Activated naive CD4-positive, alpha-beta T cell treated with anti-CD3 and anti-CD28 coated beads, Interleukin-2, amount 10 ng/mL, durations not matched to agents 7 days and 5 days (primary cell): ENCODE measurements at places on chromosomes 4 and X.

DNA sequence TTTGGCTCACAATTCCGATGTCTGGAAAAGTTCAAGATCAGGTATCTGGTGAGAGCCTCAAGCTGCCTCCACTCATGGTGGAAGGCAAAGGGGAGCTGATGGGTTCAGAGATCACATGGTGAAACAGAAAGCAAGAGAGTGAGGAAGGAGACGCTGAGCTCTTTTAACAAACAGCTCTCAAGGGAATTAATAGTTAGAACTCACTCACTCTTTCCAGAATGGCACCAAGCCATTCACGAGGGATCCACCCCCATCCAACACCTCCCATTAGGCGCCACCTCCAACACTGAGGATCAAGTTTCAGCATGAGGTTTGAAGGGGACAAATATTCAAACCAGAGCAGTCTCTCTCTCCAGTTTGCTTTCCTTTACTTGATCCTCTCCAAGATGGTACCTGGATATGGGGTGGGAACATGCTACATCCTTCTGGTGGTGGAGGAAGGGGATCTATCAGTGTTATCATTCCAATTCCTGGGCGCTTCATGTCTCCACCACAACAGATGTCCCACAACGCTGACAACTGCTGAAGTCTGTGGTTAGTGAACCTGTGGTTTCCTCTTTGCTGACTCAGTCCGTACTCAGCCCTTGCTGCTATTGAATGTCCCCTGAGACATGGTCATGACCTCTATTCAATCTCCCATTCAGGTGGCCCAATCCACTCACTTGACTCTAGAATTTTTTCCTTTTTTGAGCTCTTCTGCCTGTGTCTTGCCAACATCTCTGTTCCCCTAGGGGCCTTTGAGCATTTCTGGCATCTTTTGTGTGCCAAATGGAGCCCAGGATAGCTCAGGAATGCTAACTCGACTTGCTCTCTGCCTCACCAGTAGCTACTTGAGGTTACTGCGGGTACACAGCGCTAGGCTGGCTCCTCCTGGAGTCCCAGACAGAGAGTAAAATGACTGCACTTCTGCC is 395.2 kb downstream of the MID1IP1 start:
- peaks cover 1% of the 10 kb centered on the region for H3K36me3 ChIP-seq
- H3K27ac ChIP-seq: peak overlapping the region; percentile 28
- H3K27me3 ChIP-seq: no peaks in the 10 kb centered on the region
- H3K4me1 ChIP-seq: peaks cover 52% of the 10 kb centered on the region
- H3K4me3 ChIP-seq: peak overlapping the region; percentile 11

DNA sequence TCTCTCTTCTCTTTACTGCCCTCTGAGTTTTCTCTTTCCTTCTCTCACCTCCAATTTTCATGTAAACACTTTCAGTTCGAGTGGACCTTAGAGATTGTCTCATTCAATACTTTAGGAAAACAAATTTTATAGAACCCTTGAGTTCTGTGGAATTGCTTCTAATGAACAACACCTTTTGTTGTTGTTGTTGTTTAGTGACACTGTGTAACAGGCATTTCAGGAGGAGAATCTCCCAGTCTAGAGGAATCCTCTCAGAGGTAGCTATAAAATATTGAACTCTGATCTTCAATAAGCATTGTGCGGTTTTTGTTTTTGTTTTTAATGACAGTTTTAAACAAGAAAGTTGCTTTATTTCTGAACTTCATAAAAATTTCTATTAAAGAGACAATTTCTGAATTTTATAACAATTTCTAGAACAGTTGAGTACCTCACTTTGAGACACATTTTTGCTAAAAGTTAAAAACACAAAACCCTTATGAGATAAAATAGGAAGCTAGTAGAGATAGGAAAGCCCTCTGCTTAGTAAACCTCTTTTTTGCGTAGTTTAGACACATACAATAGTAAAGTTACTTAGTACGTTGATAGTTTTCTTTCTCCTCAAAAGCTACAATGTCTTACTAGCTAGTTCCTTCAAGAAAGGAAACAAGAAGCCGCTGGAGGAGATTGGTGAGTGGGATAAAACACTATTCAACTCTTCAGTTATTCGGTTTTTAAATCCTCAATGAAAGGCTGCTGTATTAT is 38.8 kb downstream of the CLCN3 start:
- no peak overlapping the region for H3K27ac ChIP-seq
- no peak overlapping the region for H3K4me3 ChIP-seq
- DNase-seq: no peak
- peaks cover 9% of the 10 kb centered on the region for H3K36me3 ChIP-seq
- H3K4me1 ChIP-seq: peaks cover 20% of the 10 kb centered on the region

DNA sequence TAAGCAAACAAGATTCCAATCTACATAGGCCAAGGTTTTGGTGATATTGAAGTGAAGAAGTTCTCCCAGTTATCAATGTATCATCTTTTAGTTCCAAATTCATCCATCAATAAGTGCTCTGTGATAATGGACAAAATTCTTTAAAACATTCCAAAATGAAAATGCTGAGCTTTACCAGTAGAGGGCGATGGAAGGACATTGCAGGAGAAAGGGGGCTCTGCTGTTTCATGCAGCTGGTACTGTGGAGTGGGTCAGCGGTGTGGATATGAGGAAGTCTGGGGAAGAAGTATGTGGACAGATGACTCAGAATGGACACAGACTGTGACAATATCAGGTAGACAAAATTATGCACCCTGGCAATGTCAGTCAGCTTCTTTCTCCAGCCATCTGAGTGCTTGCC is 46.6 kb upstream of the HS6ST2 start:
- H3K4me3 ChIP-seq: no peak overlapping the region
- H3K27me3 ChIP-seq: no peaks in the 10 kb centered on the region
- no peak overlapping the region for H3K27ac ChIP-seq
- no peaks in the 10 kb centered on the region for H3K4me1 ChIP-seq
- DNase-seq: no peak
- H3K36me3 ChIP-seq: no peaks in the 10 kb centered on the region

DNA sequence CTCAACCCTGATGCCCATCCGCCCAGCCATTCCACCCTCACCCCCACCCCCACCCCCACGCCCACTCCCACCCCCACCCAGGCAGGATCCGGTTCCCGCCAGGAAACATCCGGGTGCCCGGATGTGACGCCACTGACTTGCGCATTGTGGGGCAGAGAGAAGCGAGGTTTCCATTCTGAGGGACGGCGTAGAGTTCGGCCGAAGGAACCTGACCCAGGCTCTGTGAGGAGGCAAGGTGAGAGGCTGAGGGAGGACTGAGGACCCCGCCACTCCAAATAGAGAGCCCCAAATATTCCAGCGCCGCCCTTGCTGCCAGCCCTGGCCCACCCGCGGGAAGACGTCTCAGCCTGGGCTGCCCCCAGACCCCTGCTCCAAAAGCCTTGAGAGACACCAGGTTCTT is at the start of gene MAGEA1:
Gene MAGEA1, plus strand, starts transcription at position 154 of the 400 bp plus-strand sequence. CDS start 3,106 bp downstream, outside the sequence.
- no peaks in the 10 kb centered on the region for H3K4me1 ChIP-seq
- no peak within 1 kb of the TSS for H3K4me3 ChIP-seq
- peaks cover 5% of the 10 kb centered on the region for H3K27me3 ChIP-seq
- no peaks in the 10 kb centered on the region for H3K36me3 ChIP-seq

DNA sequence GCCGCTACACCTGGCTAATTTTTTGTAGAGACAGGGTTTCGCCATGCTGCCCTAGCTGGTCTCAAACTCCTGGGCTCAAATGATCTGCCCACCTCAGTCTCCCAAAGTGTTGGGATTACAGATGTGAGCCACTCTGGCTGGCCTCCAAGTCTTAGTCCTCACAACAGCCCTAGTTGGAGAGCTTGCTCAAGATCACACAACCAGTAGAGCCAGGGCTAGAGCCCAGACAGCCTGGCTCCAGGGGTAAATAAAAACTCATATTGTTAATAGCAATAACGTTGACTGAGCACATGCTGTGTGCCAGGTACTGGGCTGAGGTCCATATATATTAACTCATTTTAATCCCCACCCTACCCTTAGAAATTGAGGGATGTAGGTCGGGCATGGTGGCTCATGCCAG is 7.3 kb upstream of the JAKMIP1 start:
- H3K27ac ChIP-seq: no peak overlapping the region
- no peak overlapping the region for H3K4me3 ChIP-seq
- H3K4me1 ChIP-seq: no peaks in the 10 kb centered on the region
- no peak for DNase-seq

DNA sequence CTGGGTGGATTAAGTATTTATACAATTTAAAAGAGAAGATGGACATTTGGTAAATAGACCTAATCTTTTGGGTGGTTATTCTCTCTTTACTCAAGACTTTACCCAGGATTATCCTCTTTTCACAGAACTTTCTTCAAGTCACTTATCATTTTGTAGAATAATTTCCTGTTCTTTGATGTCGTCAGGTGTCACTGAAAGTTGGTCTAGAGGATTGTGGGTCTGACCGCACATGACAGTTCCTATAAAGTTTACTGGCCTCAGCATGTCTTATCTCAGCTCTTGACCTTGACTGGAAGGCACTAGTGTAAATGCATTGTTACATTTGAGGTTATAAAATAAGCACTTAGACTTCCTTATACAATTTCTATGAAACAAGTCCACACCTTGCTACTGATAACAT is 139.9 kb upstream of the SLC4A4 start:
- H3K36me3 ChIP-seq: no peaks in the 10 kb centered on the region
- H3K4me1 ChIP-seq: peaks cover 18% of the 10 kb centered on the region
- H3K27ac ChIP-seq: peak overlapping the region; percentile 57
- H3K27me3 ChIP-seq: peaks cover 13% of the 10 kb centered on the region
- H3K4me3 ChIP-seq: no peak overlapping the region
- DNase-seq: peak; percentile 56

DNA sequence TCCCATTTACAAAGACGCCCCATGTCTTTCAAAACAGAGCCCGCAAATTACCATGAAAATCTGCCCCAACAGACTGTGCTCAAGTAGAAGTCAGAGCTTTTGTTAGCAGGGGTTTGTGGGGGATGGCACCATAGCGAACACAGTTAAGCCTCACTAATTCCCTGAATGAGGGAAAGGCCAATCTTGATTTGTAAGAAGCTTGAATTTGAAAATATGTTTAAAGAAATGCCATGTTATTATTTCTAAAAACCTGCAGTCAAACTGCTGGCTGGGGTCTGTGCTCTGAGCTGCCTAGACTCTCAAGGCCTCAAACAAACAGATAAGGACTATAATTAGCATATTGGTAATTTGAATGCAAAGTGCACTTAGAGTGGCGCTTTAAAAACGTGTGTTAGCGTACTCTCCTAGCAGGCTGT is 9.4 kb upstream of the PAK3 start:
- no peak for DNase-seq
- H3K4me1 ChIP-seq: no peaks in the 10 kb centered on the region
- H3K27me3 ChIP-seq: no peaks in the 10 kb centered on the region
- no peak overlapping the region for H3K27ac ChIP-seq
- no peaks in the 10 kb centered on the region for H3K36me3 ChIP-seq
- no peak overlapping the region for H3K4me3 ChIP-seq

- H3K36me3 ChIP-seq: no peaks in the 10 kb centered on the region
- DNase-seq: no peak
- no peak overlapping the region for H3K4me3 ChIP-seq
- no peaks in the 10 kb centered on the region for H3K4me1 ChIP-seq
These were observed 88.9 kb upstream of the CITED1 start for GRCh38 chrX:72394518-72395170.

DNA sequence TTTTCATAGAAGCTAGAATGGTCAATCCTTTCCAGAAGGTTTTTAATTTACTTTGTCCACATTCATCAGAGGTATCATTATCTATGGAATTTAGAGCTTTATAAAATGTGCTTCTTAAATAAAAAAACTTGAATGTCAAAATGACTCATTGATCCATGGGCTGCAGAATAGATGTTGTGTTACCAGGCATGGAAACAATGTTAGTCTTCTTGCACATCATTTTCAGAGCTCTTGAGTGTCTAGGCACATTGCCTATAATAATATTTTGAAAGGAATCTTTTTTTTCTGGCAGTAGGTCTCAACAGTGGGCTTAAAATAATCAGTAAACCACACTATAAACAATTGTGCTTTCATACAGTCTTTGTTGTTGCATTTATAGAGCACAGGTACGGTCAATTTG is 200.3 kb downstream of the FAT4 start:
- no peaks in the 10 kb centered on the region for H3K4me1 ChIP-seq
- H3K36me3 ChIP-seq: no peaks in the 10 kb centered on the region
- H3K27ac ChIP-seq: no peak overlapping the region
- DNase-seq: no peak
- no peaks in the 10 kb centered on the region for H3K27me3 ChIP-seq
- no peak overlapping the region for H3K4me3 ChIP-seq

DNA sequence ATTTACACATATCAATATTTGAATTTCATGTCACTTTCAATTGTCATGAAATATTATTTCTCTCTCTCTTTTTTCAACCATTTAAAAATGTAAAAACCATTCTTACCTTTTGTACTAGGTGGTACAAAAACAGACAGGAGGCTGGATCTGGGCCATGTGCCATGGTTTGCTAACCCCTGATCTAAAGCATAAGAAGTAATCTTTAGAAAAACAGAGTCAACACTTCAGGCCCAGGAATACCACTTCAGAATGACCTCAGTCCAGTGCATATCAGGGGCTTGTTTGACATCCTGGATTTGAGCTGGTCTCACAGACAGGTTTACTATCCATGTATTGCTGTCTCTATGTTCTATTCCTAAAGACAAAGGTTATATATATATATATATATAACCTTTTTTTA is 102.5 kb downstream of the DCHS2 start:
- peaks cover 3% of the 10 kb centered on the region for H3K27me3 ChIP-seq
- DNase-seq: no peak
- no peaks in the 10 kb centered on the region for H3K4me1 ChIP-seq
- H3K27ac ChIP-seq: no peak overlapping the region
- no peaks in the 10 kb centered on the region for H3K36me3 ChIP-seq
- H3K4me3 ChIP-seq: no peak overlapping the region

GRCh38 chr4:173091958-173092357 is 76.7 kb upstream of the GALNT7 start:
- no peaks in the 10 kb centered on the region for H3K27me3 ChIP-seq
- no peaks in the 10 kb centered on the region for H3K36me3 ChIP-seq
- H3K27ac ChIP-seq: no peak overlapping the region

DNA sequence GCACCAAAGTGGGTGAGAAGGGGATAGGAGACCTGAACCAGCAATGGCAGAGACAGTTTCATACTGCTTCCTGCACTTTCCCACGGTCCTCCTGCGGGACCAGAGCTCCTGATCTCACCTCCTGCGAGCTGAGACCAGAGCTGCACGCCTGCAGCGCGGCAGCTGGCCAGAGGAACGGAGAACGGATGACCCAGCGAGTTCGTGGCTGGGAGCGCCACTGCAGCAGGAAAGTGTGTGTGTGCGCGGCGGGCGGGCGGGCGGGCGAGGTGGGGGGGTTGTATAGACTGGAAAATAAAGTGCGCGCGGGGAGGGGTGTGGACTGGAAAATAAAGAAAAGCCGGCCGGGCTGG is 16.5 kb downstream of the MCF2 start:
- H3K27ac ChIP-seq: no peak overlapping the region
- H3K4me3 ChIP-seq: peak overlapping the region; percentile 49
- peaks cover 43% of the 10 kb centered on the region for H3K27me3 ChIP-seq
- peaks cover 7% of the 10 kb centered on the region for H3K4me1 ChIP-seq
- DNase-seq: no peak

- H3K4me3 ChIP-seq: no peak overlapping the region
- no peaks in the 10 kb centered on the region for H3K27me3 ChIP-seq
- DNase-seq: no peak
- no peak overlapping the region for H3K27ac ChIP-seq
- H3K4me1 ChIP-seq: no peaks in the 10 kb centered on the region
These were observed 363.8 kb upstream of the FTHL17 start for GRCh38 chrX:31435592-31435991.
